Heart left ventricle (tissue), 16 donors: ENCODE measurements at places on chromosomes 4 and X. TPM values are rescaled to one million over a fixed set of nuclear protein-coding genes. Genes with fewer than 3 reads are reported as not detected.

DNA sequence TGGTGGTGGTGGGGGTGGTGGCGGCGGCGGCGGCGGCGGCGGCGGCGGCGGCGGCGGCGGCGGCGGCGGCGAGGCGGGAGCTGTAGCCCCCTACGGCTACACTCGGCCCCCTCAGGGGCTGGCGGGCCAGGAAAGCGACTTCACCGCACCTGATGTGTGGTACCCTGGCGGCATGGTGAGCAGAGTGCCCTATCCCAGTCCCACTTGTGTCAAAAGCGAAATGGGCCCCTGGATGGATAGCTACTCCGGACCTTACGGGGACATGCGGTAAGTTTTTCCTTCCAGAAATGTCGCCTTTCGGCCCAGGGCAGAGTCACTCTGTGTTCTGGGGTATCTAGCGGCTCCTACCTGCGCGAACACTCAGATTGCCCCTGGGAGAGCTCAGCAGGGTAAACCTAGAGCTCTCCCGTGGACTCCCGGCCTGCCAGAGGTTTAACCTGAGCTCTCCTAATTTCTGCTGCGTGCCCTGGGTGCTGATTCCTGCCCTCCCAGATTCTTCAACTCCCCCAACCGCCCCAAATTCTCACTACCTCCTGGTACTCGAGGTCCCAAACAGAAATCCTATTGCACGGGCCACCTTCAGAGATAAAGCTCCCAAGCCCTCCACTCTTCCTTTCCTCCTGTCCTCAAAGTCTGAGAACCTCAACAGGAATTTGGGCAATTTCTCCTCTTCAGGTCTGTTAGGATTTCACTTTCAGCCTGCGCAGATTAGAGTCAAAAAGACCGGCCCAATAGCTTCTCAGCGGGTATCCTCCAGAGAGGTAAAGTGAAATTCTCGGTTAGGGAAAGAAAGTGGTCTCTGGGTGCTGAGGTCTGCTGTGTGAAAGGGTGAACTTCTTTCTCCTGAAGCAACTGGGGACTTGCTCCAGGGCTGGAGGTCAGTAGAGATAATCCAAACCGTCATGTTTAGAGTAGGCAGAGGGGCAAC, 2.9 kb downstream of the AR start:
- DNase-seq, result no peak
- no peaks in the 10 kb centered on the region for H3K36me3 ChIP-seq
- no peak overlapping the region for H3K27ac ChIP-seq
- H3K4me3 ChIP-seq, result peak overlapping the region; percentile 57
- H3K27me3 ChIP-seq, result no peaks in the 10 kb centered on the region

DNA sequence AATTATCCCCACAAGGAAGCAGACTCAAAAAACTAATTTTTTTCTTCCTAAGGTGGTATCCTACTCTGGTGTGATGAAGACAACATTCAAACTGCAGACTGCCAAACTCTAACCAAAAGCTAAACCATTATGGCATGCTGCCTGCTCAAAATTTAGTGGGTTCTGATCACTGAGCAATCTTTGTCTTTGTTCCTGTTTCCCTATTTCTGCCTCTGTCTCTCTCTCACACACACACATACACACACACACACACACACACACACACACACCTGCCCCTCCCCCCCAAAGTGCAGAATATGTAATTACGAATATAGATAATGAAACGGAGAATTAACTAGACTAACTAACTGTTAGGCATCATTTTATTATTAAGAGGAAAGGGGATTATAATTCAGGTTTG, 1278.6 kb downstream of the PCDH7 start:
- H3K4me3 ChIP-seq, result no peak overlapping the region
- no peaks in the 10 kb centered on the region for H3K4me1 ChIP-seq
- H3K27ac ChIP-seq, result no peak overlapping the region
- no peak for DNase-seq
- H3K36me3 ChIP-seq, result no peaks in the 10 kb centered on the region

- peaks cover 14% of the 10 kb centered on the region for H3K36me3 ChIP-seq
- H3K4me3 ChIP-seq, result peak overlapping the region; percentile 88
- peaks cover 13% of the 10 kb centered on the region for H3K4me1 ChIP-seq
- DNase-seq, result peak; percentile 66
- H3K27me3 ChIP-seq, result no peaks in the 10 kb centered on the region
Measured at GRCh38 chr4:143514497-143514896, 995 bp downstream of the SMARCA5 start.

The DGKK gene
- total RNA-seq, result not detected

DNA sequence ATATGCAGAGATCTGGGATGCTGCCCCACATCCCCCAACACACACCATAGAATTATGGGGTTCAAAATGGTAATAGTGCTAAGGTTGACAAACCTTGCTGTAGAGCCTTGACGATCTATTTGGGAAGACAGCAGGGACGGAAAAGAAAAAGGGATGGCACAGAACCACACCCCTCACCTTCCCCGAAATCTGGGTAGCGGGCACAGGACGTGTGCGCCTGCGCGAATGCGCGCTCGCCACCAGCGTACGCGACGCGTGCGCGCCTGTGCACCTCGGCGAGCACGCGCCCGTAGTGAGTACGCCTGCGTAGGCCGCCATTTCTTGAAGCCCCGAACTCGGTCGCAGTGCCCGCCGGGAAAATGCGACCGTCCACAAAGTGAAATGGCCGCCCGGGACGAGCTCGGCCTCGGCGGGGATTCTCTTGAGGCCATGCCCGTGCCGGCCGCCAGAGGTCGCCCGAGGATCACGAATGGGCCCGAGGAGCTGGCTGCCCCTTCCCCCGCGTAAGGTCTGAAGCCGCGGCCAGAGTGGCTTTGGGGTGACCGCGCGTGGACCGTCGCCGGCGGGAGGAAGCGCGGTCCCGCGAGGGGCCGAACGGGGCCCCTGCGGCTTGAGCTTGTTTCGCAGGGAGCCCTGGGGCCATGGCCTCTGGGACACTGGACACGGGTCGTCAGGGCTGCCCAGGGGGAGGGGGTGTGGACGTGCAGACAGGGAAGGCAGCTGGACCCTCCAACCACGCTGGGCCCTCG, 43.6 kb downstream of the ZNF185 start:
- no peaks in the 10 kb centered on the region for H3K4me1 ChIP-seq
- DNase-seq, result peak; percentile 93
- no peaks in the 10 kb centered on the region for H3K27me3 ChIP-seq
- H3K36me3 ChIP-seq, result no peaks in the 10 kb centered on the region
- H3K4me3 ChIP-seq, result peak overlapping the region; percentile 63
- peak overlapping the region; percentile 86 for H3K27ac ChIP-seq

GRCh38 chrX:22424919-22425318, 152.2 kb downstream of the CBLL2 start:
- H3K27me3 ChIP-seq, result no peaks in the 10 kb centered on the region
- no peaks in the 10 kb centered on the region for H3K36me3 ChIP-seq
